ENCODE measurements at places on chromosomes 6 and 20. TPM values are rescaled to one million over a fixed set of nuclear protein-coding genes. Genes with fewer than 3 reads are reported as not detected.

The OR12D3 gene
- total RNA-seq, result not detected

The PNPLA1 gene
- total RNA-seq, result not detected

The WFDC12 gene
- total RNA-seq, result not detected

The EYS gene
- total RNA-seq, result not detected

The RPL7L1 gene
- 77.4 TPM for total RNA-seq

The PTCRA gene
- not detected for total RNA-seq

The RARS2 gene
- 20.7 TPM for total RNA-seq

The KCNG1 gene
- total RNA-seq, result 5.3 TPM

The OR2H1 gene
- total RNA-seq, result not detected

The NEURL2 gene
- 20.9 TPM for total RNA-seq

The RFX6 gene
- total RNA-seq, result not detected

The TMC2 gene
- 0.28 TPM for total RNA-seq

The CDK19 gene
- total RNA-seq, result 12.2 TPM

The DNAH8 gene
- total RNA-seq, result not detected

The OR2B2 gene
- not detected for total RNA-seq

The MTFR2 gene
- total RNA-seq, result 0.36 TPM

The SEMG1 gene
- not detected for total RNA-seq

The ID1 gene
- total RNA-seq, result 180 TPM

The LRRC73 gene
- total RNA-seq, result 1.1 TPM

The DEFB124 gene
- total RNA-seq, result not detected

The GSTA5 gene
- not detected for total RNA-seq

The CLPSL2 gene
- not detected for total RNA-seq

The TMEM74B gene
- total RNA-seq, result not detected

The PRDM13 gene
- not detected for total RNA-seq

The MUCL3 gene
- not detected for total RNA-seq

The MROH8 gene
- total RNA-seq, result 5.4 TPM

The C4B gene
- total RNA-seq, result 74.2 TPM

The NR2E1 gene
- not detected for total RNA-seq

The CLIC1 gene
- total RNA-seq, result 185 TPM

The ZSCAN16 gene
- 1.4 TPM for total RNA-seq

The OR2J3 gene
- not detected for total RNA-seq

The ZNF334 gene
- total RNA-seq, result 2.6 TPM

The PRPH2 gene
- total RNA-seq, result 3.0 TPM

The RBBP8NL gene
- not detected for total RNA-seq

The DPM1 gene
- total RNA-seq, result 45.4 TPM

The SOX12 gene
- 5.4 TPM for total RNA-seq

The PTCHD4 gene
- total RNA-seq, result 1.4 TPM

The MAN1A1 gene
- total RNA-seq, result 81.9 TPM

Measured in sigmoid colon (tissue), 7 donors.